ENCODE measurements at places on chromosomes 11 and 22.

GRCh38 chr11:94790661-94791180, 22.6 kb downstream of the AMOTL1 start:
- no peak for DNase-seq

DNA sequence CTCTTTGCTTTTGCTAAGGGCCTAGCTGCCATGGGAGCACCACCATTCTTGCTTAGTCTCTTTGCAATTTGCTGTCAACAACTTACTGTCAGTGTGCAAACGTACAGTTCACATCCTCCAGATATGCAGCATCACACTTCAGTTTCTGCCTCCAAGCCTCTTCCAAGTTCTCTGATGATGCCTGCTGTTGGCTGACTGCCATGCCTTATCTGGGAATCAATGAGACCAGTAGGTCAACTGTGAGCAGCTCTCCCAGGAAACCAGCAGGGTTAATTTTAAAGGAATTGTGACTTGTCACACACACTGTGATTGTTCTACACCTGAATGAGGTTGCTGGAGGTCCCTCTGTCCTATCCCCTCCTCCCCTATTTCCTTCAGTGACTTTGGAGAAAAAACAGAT, 56.0 kb downstream of the COPB1 start:
- no peak for DNase-seq

GRCh38 chr22:45949258-45949870, 27.6 kb downstream of the WNT7B start:
- DNase-seq = no peak

DNA sequence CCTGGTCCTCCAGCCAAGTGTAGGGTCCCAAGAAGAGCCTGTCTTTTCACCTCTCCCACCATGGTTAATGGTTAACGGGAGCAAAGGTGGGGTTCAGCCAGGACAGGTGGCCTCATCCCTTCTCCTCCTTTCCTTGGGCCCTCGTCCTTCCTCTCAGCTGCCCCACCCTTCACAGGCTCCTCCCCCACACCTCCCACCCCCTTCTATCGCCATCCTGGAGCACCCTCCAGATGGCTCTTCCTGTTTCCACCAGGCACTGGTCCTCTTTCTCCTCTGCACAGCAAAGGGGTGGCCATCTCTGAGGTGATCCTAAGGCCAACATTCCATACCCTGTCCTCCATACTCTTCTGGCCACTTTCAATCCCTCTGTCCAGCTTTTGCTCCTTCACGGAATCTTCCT, 48.9 kb downstream of the SLC22A12 start:
- DNase-seq = no peak

- DNase-seq = peak; percentile 65
These were observed 28.1 kb upstream of the ZBTB16 start for GRCh38 chr11:114031246-114031966.

- DNase-seq = no peak
These were observed 59.9 kb upstream of the C11orf87 start for GRCh38 chr11:109362059-109362458.

DNA sequence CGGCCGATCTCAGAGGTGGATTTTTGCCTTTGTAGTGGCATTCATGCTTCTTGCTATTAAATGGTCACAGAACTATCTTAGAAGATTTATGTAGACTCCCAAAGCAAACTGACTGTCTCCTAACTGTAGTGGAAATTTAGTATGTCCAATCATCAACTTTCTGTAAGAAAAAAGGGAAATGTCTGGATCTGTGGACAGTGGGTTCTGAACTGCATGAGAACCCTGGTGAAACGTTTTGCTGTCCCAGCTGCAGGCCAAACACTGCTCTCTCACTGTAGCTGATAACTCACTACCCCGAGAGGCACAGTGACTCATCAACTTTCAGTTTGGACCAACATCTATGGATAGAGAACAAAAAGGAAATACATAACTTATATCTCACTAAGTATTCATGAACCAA, 387.1 kb downstream of the SOX6 start:
- DNase-seq = peak; percentile 82

DNA sequence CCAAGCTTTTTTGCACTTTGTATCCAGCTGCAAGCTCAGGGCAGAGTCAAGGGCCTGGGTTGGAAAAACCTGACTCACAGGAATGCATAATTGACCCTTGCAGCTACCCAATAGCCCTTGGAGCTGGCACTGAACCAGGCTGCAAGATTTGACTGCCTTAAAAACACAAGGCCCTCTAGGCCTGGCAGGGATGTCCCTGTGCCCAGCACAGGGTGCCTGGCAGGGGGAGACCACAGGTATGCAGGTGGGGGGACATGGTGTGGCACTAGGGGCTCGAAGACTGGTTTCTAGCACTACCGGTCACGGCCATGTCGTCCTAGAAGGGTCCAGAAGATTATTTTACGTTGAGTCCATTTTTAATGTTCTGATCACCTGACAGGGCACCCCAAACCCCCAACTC, 30.2 kb downstream of the SBF1 start:
- no peak for DNase-seq

DNA sequence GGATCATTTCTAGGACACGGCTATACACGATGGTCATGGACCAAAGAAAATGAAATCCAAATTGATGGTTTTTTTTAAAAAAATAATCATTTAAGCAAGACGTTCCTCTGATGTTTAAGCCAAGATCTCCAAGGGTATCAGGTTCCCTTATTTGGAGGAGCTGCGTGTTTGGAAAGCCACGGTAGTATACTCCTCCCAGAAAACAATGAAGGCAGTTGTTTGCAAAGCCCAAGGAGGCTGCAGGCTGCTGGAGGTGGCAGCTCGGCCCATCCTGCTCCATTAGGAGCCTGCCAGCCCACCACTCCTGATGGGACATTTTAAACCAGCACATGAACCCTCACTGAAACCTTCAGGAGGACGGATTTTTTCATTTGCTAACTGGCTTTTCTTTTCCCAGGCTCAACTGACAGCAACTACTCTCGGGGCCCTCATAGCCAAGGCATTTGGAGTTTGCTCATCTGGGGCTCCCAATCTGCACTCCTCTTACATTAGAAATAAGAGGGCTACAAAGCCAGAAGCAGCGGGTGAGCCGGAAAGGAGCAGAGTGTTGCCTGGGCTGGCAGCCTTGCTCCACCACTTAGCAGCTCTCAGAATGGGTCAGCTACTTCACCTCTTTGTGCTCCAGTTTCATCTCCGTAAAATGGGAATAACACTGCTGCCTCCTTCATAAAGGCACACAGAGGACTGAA, 58.4 kb downstream of the ABTB2 start:
- no peak for DNase-seq

DNA sequence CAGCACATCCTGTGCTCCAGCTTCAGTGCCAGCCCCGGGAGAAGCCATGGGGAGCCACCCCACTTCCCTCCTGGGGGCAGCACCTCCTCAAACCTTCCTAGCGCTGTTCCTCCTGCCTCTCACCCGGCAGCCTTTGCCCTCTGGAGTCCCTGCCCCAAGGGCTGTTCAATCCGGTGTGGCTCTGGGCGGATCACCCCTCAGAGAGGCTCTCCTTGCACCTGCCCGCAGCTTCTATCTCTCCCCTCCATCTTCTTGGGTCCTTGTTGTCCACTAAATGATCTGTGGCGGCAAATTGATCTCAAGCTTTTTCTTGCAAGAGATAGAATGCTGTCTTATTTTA, 18.1 kb upstream of the CDKN1C start:
- no peak for DNase-seq

DNA sequence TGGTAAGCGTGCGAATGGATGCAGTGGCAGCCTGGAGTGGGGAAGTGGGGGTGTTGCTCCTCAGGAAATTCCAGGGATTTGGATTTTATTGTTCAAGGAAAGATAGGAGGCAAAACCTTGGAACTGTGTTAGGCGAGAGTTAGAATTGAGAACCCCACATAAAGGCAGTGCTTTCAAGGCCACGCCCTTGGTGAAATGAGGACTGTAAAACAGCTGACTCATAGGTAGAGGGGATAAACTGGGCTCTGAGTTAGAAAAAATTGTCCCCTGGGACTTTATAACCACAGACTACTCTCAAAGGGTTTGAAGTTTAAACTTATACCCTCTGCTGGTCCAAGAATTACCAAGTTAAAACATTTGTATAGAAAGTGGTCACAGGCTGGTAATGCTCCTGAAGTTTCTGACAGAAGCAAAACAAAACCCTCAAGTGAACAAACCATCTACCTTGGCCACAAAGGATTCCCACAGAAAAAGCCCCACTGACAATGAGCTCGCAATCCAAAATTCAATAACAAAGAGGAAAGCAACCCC, 250.3 kb upstream of the TBCEL start:
- no peak for DNase-seq

DNA sequence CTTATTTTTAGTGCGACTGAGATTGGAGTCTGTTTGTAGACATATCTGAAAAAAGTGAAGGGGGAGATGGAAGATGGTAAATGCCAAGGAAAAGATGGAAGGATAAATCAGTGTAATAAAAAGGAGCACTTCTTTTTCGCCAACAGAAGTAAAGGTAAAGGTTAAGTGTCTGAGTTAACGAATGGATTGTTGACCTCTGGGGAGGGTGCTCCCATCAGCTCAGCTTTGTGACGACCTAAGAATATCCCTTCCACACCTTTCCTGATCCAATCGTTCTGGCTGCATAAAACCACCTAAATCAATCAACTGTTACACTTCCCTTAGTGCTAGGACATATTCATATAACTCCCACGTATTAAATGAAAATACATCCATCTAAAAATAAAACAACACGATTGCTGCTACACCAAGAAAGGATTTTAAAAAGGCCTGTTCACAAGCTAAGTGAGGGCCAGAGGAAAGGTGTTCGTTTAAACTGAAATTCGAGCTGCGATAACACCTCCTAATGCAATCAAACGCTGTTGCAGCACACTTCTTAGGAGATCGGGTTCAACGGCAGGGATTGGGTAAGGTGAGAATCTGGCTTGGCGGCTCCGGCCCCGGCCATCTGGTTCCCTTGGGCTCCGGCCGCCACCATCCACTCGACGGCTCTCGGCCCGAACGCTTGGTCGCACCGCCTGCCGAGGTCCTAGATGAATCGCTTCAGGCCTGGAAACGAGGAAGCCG, 658 bp downstream of the C11orf71 start:
- no peak for DNase-seq

DNA sequence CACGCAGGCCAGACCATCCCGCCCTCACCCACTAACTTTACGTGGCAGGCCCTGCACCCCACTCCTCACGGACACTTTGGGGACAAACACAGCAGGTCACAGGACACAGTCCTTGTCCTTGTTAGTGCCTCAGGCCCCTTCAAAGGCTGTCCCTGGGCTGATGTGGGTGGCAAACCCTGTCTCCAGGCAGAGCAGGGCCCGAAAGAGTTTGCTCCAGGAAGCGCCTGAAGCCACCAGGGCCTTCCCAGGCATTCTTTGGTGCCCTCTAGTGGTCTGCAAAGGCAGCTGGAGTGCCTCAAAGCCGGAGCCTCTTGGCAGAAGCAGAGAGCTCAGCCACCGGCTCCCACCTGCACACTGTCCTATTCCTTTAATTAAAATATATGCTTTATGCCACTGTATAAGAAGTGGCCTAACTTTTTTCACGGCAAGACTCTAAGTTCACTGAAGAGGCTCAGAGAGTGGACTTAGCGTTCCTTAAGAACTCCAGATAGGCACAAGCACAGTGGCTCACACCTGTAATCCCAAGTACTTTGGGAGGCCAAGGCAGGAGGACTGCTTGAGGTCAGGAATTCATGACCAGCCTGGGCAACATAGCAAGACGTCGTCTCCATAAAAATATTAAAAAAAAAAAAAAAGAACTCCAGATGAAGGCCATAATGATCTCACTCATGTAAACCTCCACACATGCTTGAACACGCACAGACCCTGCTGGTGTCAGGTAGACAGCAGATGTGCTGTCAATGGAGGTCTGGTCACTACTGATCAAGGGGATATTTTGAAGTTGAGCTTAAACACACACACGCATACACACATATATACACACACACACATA, 11.1 kb downstream of the TXN2 start:
- peak; percentile 79 for DNase-seq

- no peak for DNase-seq
These were observed 313.9 kb downstream of the TMEM135 start for GRCh38 chr11:87351676-87352075.

- no peak for DNase-seq
These were observed 440.4 kb upstream of the CADM1 start for GRCh38 chr11:115944596-115944995.

- DNase-seq = no peak
These were observed 80.6 kb downstream of the CELSR1 start for GRCh38 chr22:46456818-46457163.
